Substantia nigra (tissue), 51 donors: ENCODE measurements at places on chromosomes 6 and 20.

DNA sequence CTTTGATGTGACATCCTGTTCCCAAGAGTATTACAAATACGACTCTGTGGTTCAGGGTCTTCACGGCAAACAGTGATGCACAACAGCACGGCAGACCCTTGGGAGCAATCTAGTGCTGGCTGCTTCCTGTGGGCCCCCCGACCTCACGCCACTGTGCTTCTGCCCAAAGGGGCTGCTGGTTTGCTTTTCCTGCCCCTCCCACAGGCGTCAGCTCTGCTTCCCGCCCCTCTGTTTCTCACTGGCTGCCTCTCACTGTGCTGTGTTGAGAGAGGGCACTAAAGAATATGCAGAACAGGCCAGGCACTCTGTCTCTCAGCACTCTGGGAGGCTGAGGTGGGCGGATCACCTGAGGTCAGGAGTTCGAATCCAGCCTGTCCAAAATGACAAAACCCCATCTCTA lies 554.5 kb upstream of the AGPAT4 start:
- no peak for DNase-seq

- DNase-seq: no peak
These were observed 577.9 kb upstream of the FLRT3 start for GRCh38 chr20:14915356-14915755.

DNA sequence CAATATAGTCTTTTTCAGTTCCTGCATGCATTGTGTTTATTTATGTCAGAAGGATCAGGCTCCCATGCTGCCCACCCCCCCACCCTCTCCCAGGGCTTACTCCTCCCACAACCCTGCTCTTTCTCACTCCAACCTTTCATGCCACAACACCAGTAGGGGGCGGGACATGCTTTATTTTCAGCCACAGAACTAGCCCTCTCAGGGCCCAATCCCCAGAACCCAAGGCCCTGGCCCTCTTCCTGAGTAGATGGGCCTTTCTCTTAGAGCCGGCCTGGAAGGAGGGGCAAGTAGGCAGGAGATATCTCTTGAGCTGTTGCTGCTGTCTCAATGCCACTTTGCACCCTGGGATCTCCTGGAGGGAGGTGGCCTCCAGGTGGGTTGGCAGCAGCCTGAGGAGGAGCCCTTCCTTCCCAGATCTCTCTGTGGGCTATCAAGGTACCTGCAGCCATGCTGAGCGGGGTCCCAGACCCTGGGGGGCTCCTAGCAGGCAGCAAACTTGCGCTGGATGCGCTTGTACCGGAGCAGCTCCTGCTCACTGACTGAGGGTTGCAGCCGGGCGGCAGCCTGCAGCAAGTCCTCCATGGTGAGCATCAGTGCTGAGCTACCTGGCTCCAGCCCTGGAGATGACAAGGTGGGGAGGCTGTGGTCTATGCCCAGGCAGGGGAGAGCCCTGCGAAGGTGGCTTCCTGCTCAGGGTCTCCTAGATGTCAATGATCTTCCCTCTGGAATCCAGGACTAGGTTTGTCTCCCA lies 3.5 kb downstream of the GNMT start:
- no peak for DNase-seq

DNA sequence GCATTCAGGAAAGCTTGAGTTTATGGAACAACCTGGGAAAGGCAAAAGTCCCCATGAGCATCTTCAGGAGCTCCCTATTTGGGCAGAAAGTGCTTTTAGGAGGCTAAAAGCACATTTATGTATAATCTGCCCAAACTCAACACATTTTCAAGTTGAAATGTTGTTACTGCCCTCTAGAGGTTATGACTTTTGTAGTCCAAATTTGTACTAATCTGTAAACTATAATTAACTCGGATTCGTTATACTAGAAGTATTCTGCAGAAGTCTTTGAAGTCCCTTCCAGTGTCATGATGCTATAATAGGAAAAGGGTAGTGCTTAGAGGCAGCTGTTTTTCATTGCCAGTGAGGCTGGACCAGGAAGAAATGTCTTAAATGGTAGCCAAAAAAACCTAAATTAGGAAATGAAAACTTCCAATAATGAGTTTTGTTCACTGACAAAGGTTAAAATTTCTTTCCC lies 44.8 kb upstream of the EMILIN3 start:
- DNase-seq: no peak

GRCh38 chr6:103617642-103618041 lies 1242.1 kb downstream of the HACE1 start:
- DNase-seq: no peak

DNA sequence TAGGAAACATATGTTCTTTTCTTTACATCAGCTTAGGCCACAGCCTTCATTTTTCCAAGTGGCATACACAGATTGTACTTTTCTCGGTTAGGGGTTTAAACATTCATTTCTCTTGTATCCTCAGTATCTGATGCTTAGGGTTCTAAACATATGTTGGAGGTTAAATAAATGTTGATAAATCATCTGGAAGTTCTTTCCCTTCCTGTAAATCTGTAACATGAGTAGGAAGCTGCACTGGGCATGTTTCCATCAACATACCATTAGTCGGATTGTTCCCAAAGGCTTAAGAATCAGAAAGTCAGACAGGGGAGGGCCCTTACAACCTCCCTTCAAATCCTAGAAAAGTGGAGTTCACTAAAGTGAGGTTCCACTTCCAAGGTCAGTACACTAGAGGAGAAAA lies 54.8 kb upstream of the BCLAF1 start:
- DNase-seq: no peak

DNA sequence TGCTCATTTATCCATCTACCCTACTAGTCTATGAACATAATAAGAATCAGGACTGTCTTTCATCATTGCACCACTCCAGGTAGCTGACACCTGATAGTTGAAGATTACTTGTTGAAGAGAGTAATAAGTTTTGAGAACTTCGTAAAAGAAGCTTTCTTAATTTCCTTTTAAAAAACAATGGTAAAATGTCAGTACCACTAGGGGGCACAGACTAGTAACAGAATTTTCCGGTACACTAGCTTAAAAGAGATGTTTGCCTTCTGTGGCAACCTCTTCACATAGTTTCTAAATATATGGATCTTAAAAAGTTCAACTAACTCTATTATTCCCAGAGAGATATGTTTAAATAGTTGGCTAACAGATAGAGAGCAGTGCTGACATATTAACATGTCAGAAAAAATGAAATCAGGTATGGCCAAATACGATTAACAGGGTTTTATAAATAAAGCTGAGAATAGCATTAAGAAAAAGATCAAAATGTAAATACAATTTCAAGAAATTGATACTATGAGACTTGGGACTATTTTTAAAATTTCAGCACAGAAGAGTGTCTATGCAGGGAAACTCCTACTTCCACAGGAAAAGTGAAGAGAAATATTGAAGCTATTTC lies 5.4 kb upstream of the KCNQ5 start:
- no peak for DNase-seq

DNA sequence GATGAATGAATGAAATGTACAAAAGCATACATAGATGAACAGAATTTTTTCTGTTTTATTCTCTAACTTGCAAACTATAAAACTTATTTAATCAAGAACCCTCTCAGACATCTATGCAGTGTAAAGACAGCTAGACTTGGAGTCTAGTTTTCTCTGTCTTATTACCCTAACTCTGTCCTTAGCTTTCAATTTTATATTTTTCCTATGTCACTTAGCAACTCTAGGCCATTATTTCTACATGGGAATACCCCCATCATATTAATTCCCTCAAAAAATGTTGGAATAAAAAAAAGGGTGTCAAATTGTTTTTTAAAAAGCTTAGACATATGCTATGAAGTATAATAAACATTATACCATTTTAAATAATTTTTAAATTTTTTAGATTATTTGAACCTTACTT lies 1.2 kb downstream of the RHAG start:
- DNase-seq: no peak

- DNase-seq: no peak
These were observed 317.1 kb downstream of the ESR1 start for GRCh38 chr6:152124429-152125074.

DNA sequence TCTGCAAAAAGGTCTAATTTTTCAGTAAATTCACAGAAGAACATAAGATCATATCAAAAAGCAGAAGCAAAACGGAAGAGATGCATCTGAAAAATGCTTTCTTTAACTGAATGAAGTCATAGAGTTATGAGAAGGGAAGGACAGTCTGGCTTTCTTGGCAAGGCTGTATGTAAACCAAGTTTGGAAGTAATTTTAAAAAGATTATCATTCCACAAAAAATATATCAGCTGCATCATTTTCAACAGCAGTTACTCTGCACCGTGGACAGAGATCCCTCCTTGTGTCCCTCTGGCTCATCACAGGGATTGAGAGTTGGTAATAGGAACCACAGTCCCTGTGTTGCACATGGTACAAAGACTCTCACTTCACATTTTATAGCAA lies 258.5 kb downstream of the HIVEP2 start:
- no peak for DNase-seq

DNA sequence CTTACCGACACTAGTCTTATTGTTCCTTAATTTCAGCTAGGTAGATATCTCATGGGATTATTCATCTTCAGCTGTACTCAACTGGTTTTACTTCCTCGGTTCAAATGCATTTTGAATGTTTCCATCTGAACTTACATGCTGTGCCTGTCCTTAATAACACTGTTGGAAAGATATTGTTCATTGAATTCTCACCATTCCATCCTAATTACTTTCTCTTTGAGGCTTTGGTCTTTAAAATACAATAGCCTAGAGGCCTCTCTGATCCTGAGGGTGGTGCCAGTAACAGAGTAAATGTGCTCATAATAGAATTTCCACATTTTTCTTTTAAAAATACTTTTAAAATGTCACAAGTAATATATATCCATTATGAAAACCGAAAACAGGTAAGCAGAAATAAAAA lies 54.0 kb downstream of the IL20RA start:
- no peak for DNase-seq

DNA sequence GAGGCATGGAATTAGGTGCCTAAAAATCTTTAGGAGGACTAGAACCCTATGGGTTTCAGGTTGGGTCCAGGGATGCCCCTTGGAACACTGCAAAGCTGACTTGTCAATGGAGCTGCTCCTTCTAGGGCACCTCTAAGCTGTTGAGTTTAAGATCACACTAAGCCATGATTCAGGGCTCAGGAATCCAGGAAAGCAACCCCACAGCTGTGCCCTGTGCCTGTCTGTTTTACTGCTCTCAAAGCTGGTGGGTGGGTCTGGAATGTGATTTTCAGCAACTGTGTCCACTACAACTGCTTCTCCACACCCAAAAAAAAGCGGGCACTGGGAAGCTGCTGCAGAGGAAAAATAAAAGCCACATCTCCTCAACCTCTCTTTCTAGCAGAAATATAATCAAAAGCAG lies 310.4 kb upstream of the MOCS1 start:
- DNase-seq: no peak

DNA sequence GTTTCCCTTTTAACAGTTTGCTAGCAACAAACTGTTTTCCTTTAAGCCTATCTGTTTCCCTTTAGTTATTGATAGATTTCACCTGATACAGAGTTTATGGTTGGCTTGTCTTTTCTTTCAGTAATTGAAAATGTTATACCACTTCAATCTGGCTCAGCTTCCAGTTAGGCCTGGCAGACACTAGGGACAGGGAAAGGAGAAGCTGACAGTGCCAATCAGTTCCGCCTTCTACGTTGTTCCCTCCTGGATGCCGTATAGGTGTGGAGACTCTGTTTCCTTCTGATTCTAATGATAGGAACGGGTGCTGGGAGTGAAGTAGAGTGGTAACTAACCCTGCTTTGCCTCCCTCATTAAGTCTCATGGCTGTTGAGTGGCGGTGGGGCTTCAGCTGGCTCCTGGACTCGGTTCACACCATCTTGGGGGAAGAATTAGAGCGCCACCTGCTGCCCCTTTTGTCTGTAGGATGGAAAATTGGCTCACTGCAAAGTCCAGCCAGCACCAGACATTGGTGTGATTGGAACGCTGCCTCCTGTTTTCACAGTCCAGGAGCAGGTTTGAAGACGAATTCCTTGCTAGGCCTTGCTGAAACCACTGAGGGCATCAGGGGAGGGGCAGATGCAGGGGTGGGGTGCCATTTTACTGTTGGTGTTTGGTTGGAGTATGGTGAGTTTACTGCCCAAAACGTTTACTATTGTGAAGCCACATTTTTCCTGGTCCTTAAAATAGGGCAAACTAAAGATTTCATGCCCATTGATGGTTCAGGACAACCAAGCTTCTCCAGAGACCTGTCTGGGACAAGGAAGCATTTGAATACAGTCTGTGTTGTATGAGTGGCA lies 1729.5 kb downstream of the GRIK2 start:
- DNase-seq: peak; percentile 4

GRCh38 chr6:134533991-134534390 lies 216.1 kb upstream of the SGK1 start:
- DNase-seq: no peak

DNA sequence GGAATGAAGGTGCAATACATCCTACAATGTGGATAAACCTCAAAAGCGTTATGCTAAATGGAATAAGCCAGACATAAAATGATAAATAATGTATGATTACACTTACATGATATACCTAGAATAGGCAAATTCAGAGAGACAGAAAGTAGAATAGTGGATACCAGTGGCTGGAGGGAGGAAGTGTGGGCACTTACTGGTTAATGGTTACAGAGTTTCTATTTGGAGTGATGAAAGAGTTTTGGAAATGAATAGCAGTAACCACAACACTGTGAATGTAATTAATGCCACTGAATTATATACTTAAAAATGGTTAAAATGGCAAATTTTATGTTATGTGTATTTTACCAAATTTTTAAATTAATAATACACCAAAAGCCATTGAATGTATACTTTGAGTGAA lies 71.4 kb upstream of the CST7 start:
- no peak for DNase-seq

DNA sequence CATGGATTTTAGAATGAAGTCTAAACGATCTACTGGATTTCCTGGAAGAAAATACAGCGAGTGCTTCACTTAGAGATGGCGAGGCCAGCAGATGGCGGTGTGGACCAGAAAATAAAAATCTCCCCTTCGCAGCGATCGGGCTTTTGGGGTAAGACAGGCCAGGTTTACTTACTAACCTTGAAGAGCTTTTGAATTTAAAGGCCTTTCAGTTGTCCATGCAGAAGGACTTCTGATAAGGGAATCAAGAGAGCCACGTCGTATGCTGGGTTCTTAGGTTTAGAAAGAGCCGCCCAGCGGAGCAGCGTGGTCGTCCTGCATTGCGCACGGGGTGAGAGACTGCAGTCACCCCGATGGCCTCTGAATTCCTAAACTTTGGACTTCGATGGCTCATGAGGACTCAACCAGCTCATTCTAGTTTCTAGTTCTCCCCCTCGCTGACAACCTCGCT lies 125.2 kb upstream of the RALGAPA2 start:
- peak; percentile 58 for DNase-seq

DNA sequence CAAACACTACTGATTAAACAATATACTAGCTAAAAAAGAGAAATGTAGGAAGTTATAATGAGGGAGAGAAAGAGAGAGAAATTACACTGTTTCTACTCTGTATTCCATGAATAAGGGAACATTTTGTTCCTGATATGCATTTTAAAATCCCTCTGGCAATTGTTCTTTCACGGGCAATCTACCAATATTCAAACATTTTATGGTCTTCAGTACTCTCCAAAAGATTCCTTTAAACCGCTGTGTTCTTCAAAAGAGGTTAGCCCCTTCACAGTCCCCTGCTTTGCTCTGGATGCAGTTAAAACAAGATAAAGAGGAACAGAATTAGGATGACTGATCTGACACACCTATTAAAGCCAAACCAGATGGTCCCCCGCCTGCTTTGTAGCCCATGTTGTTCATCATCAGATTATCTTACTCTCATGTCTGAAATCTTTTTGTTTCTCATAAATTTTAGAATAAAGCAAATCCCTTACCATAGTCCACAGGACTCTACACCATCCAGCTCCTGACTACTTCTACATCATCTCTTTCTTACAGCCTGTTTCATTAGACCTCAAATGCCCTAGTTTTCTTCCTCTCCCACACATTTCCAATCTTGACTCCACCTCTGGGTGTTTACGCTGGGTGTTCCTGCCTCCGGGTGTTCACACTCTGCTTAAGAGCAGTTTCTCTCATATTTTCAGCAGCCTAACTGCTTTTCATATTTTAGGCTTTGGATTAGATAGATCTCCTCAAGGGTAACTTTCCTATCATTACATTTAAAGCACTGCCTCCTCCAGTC lies 399.7 kb downstream of the COL12A1 start:
- DNase-seq: no peak
